ENCODE measurements at places on chromosomes 7 and 10.

DNA sequence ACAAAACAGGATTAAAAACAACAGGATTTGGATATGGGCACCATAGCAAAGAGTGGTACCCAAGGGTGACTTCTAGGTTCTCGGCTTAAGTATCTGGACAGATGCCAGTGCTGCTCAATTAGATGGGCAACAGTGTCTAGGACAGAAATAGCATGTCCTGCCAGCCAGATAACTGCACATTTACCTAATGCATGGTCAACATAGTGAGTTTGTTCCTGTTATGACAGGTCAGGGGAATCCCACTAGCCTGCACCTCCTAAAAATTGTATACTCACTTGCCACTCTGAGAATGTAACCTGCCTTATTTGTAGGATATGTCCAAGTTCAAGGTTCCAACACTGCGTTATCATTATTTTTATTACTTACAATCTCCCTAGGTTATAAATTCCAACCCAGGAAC, 471.7 kb downstream of the GRM8 start:
- no peak for DNase-seq

DNA sequence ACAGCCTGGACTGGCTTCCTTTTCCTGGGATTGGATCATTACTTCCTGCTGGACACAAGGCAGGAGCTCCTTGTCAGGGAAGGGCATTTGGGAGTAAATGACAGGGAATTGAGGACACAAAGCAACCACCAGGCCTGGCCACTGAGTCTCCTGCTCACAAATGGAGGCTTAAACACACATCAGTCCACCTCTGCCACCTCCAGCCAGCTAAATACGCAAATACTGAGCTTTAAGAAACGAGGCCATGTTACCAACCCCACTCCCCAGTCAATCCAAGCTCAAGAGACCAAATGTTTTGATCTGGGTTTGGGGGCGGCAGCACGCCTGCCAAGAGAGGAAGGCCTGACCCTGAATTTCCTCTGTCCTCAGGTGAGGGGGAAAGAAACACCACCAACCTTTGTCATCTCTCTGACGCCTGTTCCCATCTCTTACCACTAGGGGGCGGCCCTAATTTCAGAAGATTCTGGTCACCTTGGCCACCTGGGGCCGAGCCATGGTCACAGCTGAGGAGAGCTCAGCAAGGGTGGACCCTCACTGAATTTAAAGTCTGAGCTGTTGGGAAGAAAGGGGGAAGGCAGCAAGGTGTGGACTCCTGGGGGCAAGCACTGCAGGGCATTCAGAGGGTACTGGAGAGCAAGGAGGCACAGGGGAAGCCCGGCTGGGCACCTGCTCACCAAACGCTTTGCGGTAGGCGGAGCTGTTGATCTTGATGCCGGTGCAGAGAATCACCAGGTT, 16.5 kb downstream of the AIFM2 start:
- DNase-seq: peak; percentile 27

DNA sequence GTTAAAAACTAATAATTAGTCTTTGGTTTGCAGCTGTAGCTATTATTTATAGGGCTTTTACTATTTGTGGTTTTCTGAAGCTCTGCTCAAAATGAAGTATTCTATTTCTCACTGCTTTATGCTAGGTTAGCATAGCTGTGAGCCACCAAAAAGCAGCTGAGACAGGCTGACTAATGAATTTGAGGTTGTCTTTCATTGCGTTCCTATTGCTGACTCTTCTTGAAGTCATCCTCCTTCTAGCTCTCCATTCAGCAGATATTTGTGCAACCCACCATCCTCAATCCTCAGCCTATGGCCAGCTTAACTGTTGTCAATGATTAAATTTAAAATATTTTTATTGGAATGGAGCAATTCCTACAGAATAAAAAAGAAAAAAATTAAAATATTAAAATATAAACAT, 2.1 kb upstream of the RALA start:
- DNase-seq: no peak

DNA sequence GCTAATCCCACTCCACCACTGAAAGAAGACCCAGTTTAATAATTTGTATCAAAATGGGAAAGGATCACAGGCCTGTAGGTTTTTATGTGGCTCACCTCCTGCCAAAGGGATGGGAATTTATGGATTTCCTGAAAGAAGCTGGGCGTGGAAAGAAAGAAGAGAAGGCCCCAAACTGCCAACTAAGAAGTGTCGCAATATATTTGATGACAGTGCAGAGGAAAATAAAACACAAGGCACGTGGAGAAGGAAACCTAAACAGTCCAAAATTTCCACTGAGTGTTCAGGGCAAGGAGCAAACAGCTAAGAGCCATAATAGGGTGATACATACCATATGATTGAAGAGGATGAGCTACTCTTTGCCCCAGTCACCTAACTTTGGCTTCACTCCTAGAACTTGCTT, 667.2 kb downstream of the GATA3 start:
- no peak for DNase-seq

- DNase-seq: no peak
These were observed 88.6 kb upstream of the MACROH2A2 start for GRCh38 chr10:69963835-69964710.

DNA sequence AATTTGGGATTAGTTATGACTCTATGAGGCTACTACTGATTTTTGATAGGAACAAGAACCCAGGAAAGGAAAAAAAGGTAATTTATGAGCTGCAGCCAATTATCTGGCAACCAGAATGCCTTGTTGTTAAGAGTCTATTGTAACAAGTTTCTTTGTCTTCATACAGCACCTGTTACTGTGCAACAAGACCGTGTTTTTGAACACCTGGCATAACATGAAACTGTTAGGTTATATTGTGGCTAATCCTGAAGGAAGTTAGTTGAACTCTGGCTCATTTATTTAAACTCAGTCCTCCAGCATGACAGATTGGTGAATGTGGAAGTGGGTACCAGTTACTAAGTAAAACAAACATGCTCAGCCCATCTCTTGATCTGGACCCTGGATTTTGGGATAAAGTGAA, 33.0 kb downstream of the RALA start:
- DNase-seq: no peak

DNA sequence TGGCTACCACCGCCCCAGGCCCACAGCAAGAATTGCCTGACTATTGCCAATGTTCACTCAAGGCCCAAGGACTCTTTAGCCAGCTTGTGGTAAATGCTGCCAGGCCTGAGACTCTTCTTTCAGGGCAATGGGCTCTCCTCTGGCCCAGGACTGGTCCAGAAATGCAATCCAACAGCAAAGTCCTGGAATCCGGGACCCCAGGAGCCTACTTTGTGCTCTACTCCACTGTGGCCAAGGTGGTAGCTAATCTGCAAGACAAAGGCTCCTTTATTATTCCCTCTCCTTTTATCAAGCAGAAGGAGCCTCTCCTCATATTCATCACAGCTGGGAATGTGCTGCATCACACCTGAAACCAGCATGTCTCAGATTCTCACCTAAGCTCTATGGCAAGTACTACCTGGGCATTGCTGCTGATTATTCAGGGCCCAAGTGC, 107.6 kb upstream of the PRSS58 start:
- DNase-seq: no peak

- no peak for DNase-seq
These were observed 28.0 kb downstream of the HERC4 start for GRCh38 chr10:68047122-68047521.

DNA sequence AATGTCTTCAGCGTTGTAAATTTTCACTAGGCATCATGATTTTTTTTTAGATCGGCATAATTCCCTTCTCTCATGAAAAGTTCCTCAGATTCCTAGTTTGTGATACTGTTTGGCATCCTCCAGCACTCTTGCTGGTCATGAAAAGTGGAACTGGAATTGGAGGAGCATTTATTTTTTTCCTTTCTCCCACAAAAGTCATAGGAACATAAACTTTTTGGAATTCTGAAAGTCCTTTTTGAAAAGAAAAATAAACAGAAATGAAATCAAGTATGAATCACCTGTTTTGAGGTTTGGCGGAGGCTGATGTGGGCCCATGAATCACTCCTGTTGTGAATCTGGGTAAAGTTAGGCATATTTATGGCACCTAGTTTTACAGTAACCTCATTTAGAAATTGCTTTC, 17.7 kb downstream of the CACNB2 start:
- DNase-seq: no peak

DNA sequence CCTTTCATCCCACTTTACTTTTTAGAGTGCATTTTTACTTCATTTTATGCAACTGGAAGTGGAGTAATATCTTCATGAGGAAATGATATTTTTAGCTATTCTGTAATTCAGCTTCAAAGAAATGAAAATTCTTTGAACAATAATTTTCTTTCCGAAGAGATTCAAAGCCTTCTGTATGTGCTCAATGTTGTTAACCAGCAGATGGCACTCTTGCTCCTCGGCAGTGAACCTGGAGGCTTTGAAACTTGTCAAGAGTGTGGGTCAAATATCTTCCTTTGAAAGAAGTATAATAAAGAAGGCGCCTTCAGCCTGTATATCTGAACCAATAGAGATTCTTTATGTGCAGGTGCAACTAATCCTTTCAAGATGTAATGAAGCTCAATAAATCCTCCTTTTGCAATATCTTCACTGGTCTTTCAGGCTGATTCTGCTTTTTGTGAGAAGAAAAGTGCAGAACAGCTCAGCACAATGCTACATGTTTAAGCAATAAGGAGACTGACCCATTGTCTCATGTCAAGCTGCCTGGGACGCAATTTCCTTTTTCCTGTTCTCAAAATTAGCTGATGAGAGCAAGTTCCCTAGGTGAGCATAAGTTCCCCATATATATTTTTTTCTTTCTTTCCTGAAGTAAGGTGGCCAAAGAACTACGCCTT, 258.4 kb downstream of the SEMA3A start:
- DNase-seq: no peak

GRCh38 chr7:139648391-139648861, 124.9 kb downstream of the CLEC2L start:
- DNase-seq: no peak

DNA sequence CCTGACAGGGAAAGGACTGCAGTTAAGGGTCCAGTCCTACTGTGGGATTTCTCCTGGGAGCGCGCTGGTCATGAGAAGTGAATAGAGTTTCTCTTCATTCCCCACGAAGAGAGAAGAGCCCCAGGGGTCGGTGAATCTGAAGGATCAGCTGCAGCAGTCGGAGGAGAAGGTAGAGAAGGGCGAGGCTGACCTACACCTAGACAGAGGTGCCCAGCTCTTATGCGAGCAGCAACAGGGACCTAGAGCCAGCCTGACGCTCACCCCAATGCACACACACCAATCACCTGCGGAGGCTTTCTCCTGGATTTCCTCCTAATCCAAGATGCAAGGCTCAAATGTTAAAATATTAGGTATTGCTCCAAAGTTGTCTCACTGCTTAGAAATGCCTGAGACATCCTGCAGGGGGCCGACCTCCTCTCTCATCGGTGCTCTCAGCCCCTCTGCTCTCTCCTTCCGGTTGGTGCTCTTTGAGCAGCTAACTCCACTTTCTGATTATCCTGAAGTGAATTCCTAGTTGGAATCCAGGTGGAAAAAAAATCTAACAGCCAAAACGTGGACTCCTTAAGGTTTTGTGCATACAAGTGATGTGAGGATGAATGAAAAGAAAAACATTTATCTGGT, 176.4 kb downstream of the AHR start:
- no peak for DNase-seq

DNA sequence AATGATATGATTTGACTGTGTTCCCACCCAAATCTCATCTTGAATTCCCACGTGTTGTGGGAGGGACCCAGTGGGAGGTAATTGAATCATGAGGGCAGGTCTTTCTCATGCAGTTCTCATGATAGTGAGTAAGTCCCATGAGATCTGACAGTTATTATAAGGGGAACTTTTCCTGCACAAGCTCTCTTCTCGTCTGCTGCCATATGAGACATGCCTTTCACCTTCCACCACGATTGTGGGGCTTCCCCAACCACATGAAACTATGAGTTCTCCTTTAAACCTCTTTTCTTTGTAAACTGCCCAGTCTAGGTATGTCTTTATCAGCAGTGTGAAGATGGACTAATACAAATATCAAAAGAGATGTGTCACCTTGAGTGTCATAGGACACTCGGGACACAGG, 502.7 kb upstream of the PODXL start:
- no peak for DNase-seq

GRCh38 chr10:66627156-66627555, 298.7 kb upstream of the LRRTM3 start:
- no peak for DNase-seq

DNA sequence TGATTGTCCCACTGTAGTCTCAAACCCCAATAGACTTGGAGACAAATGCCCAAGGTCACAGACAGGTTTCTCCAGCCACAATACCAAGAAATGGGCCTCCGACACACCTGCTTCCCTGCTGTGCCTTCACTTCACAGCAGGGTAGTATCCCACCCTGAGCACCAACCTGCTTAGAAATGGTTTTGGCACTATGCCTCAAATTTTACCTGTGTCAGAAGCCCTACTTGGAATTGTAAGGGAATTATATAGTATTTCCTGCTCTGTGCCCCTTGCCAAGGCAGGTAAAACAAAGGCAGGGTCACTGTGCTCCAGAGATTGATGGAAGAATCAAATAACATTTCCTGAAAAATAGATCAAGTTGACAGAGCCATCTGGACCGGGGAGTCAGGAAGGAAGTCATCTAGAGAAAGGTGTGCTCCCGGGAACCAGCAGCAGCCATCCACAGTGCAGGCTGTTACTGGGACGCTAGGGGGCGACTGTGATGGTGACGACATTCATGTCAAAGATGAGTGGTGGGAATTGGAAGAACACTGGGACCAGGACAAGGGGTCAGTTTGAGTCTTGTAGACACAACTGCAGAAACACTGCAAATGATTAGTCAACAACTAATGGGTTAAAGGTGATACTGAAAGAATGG, 117.8 kb upstream of the AKR1E2 start:
- no peak for DNase-seq

GRCh38 chr10:71049994-71050393, 161.6 kb upstream of the PCBD1 start:
- no peak for DNase-seq

DNA sequence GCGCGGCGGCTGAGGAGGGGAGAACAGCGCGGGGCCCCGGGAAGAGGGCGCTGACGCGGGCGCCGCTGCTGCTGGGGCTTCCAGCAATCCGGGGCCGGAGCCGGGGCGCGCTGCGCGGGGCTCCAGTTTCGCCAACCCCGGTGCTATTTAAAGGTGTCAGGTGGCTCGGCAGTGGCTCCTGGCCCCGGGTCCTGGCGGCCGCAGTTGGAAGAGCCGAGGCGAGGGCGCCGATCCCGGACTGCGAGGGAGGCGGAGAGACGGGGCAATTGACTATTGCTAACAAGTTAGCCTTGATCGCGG, 347 bp downstream of the LBX1 start:
- DNase-seq: no peak

GRCh38 chr7:38878694-38879457, 30.1 kb downstream of the VPS41 start:
- no peak for DNase-seq

- DNase-seq: no peak
These were observed 979.1 kb upstream of the C7orf33 start for GRCh38 chr7:147611431-147611830.

- no peak for DNase-seq
These were observed 169.4 kb downstream of the SVIL start for GRCh38 chr10:29465384-29465783.

DNA sequence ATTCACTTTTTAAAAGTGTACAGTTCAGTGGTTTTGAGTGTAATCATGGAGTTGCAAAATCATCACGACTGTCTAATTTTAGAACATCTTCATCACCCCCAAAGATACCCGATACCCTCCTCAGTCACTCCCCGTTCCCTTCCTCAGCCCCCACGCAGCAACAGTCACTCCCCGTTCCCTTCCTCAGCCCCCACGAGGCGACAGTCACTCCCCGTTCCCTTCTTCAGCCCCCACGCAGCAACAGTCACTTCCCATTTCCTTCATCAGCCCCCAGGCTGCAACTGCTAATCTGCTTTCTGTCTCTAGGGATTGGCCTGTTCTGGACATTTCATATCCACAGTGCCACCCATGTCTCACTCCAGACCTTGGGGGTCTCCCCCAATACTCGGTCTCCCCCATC, 161.6 kb upstream of the PPP2R2D start:
- no peak for DNase-seq

GRCh38 chr10:52464368-52465124, 150.5 kb downstream of the DKK1 start:
- DNase-seq: no peak
